ENCODE measurements at places on chromosomes 11 and 22. TPM values are rescaled to one million over a fixed set of nuclear protein-coding genes. Genes with fewer than 3 reads are reported as not detected.

H19 gene
- polyA plus RNA-seq: 3,845 TPM

LAYN gene
- 7.6 TPM for polyA plus RNA-seq

SLC22A9 gene
- not detected for polyA plus RNA-seq

EIF3M gene
- polyA plus RNA-seq: 743 TPM

OR4A15 gene
- not detected for polyA plus RNA-seq

FGF19 gene
- polyA plus RNA-seq: 2.3 TPM

ASCL2 gene
- 4.4 TPM for polyA plus RNA-seq

CRYBB2 gene
- 0.25 TPM for polyA plus RNA-seq

FGF3 gene
- polyA plus RNA-seq: not detected

GDPD4 gene
- polyA plus RNA-seq: not detected

ELMOD1 gene
- polyA plus RNA-seq: 0.38 TPM

CASP5 gene
- not detected for polyA plus RNA-seq

KCNQ1 gene
- polyA plus RNA-seq: 14.8 TPM

LGALS12 gene
- 0.14 TPM for polyA plus RNA-seq

SC5D gene
- polyA plus RNA-seq: 63.5 TPM

NXPE2 gene
- 0.36 TPM for polyA plus RNA-seq

MAPK8IP2 gene
- polyA plus RNA-seq: 0.78 TPM

ARHGAP32 gene
- polyA plus RNA-seq: 14.7 TPM

KDM2A gene
- polyA plus RNA-seq: 66.3 TPM

NELL1 gene
- 1.5 TPM for polyA plus RNA-seq

KLHDC7B gene
- 0.16 TPM for polyA plus RNA-seq

CCT8L2 gene
- polyA plus RNA-seq: not detected

OR51E2 gene
- 0.66 TPM for polyA plus RNA-seq

POTEH gene
- polyA plus RNA-seq: not detected

NUDT22 gene
- 34.9 TPM for polyA plus RNA-seq

SYT13 gene
- polyA plus RNA-seq: 13.1 TPM

ADAMTS8 gene
- 3.1 TPM for polyA plus RNA-seq

C11orf91 gene
- not detected for polyA plus RNA-seq

BSX gene
- not detected for polyA plus RNA-seq

C22orf42 gene
- polyA plus RNA-seq: not detected

P2RY6 gene
- polyA plus RNA-seq: 1.0 TPM

SLC22A6 gene
- polyA plus RNA-seq: 27.5 TPM

SYNGR1 gene
- 16.0 TPM for polyA plus RNA-seq

HTATIP2 gene
- 3.7 TPM for polyA plus RNA-seq

UPK3A gene
- 2.3 TPM for polyA plus RNA-seq

RFPL1 gene
- 1.8 TPM for polyA plus RNA-seq

CST6 gene
- not detected for polyA plus RNA-seq

OTOG gene
- 0.90 TPM for polyA plus RNA-seq

IGSF9B gene
- polyA plus RNA-seq: 7.9 TPM

COX8A gene
- polyA plus RNA-seq: 401 TPM

LRRN4CL gene
- polyA plus RNA-seq: 1.1 TPM

ELP4 gene
- 24.1 TPM for polyA plus RNA-seq

LRRC32 gene
- polyA plus RNA-seq: 57.0 TPM

TBX1 gene
- 0.38 TPM for polyA plus RNA-seq

KDELR3 gene
- polyA plus RNA-seq: 8.4 TPM

OR5P2 gene
- polyA plus RNA-seq: not detected

KCNK4 gene
- polyA plus RNA-seq: not detected

RASGRP2 gene
- polyA plus RNA-seq: 3.2 TPM

OLFML1 gene
- polyA plus RNA-seq: 26.9 TPM

Measured in left renal cortex interstitium (tissue), 4 donors.